ENCODE measurements at places on chromosomes 5 and 9.

DNA sequence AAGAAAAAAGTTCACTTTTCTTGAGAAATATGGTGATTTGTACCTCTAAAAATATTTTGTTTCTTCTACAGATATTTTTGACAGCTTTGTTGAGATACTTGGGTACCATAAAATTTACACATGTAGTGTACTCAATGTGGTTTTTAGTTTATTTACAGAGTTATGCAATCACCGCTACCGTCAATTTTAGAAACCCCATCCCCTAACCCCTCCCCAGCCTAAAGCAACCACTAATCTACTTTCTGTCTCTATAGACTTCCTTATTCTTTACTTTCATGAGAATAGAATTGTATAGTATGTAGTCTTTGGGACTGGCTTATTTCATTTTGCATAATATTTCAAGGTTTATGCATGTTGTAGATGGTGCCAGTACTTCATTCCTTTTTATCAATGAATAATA is 45.0 kb upstream of the TDRD7 start:
- no peak for DNase-seq

DNA sequence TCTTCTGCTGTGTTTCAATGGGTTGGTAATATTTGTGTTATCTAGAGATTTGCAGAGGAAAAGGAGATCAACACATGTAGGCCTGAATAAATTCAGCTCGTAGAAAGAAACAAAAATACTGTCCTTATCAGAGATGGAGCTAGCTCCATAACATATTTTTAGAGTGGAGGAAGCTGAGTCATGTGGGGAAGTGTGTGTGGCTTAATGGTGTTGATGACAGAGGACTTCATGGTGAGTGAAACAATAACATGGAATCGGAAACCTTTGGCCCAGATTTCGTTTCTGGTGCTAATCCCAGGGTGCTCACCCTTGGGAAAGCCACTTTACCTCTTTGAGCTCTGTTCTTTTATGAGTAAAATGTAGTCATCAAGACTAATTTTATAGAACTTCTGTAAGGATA is 825.0 kb downstream of the TLR4 start:
- DNase-seq: no peak

GRCh38 chr9:105658351-105658750 is 3.9 kb upstream of the TAL2 start:
- no peak for DNase-seq

GRCh38 chr5:3508395-3508794 is 87.2 kb upstream of the IRX1 start:
- no peak for DNase-seq

- no peak for DNase-seq
These were observed 200.0 kb upstream of the ATP10B start for GRCh38 chr5:161051920-161052500.

- DNase-seq: no peak
These were observed 103.0 kb downstream of the SPATA31D1 start for GRCh38 chr9:82091610-82092009.

DNA sequence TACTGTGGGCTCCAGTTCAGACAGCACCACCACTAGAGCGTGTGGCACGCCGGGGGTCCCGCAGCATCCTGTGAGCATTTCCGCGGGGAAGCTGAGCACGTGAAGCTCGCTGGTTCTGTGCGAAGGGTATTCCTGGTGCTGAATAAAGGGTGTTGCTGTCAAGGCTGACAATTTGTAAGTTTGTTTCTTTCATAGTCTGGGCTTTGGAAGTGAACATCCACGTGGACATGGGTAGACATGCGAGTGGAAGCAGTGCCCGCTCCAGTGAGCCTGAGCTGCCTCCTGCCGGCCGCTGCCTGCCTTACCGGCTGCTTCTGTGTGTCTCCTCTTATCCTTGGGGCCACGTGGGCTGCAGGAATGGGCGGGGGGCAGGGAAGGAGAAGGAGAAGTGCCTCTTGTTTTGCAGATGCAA is 14.7 kb downstream of the NDUFS6 start:
- DNase-seq: no peak

GRCh38 chr9:129306318-129306973 is 128.4 kb upstream of the IER5L start:
- no peak for DNase-seq
